ENCODE measurements at places on chromosomes 2 and 18.

GRCh38 chr18:75252136-75252535 lies 41.5 kb downstream of the TSHZ1 start:
- DNase-seq = no peak

- DNase-seq = no peak
These were observed 337.3 kb downstream of the OSR1 start for GRCh38 chr2:19021100-19021476.

DNA sequence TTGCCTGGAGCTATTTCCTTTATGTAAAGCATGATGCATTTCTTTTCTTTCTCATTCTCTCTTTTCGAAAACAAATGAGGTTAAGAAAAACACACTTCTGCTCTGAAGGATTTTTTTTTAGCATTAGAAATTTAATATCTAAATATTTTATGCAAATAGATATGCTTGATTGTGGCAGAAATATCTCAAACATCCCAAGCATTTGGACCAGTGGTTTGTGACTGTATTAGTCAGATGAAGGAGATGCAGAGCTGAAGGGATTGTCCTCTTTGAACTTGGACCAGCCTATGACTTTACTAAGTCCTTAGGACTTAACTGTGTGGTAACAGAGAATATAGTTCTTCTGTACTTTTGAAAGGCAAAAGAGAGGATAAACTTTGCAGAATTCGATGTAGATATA lies 335.9 kb upstream of the NT5C1B start:
- no peak for DNase-seq

DNA sequence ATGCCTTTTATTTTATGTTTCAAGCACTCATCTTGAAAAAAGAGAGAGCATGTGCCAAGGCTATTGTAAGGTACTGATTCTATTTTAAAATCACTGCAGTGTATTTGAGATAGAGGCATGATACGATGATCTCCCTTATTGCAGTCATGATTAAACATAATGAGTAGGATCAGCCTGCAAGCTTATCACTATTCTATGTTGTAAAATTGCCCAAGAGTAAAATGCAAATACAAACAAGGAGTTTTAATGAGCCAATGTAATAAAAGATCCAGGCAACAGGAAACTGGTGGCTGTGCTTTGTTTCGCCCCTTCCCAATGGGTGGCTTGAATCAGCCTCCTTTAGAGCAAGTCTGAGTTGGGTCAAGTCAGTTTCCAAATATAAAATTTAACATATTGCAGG lies 116.4 kb upstream of the RBMS1 start:
- DNase-seq = no peak

DNA sequence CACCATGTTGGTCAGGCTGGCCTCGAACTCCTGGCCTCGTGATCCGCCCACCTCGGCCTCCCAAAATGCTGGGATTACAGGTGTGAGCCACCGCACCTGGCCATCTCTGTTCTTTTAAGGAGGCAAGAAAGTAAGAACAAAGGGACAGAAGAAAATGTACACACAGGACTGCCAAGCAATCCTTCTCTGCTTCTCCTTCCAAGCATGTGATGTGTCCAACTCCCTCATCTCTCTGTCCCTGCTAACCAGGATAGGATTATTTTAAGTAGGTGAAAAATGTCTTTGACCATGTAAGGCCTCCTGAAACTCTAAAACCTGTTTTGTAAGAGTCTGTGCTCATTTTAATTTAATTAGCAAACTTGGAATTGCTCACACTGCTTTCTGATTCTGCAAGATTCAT lies 89.3 kb upstream of the ATL2 start:
- DNase-seq = no peak

DNA sequence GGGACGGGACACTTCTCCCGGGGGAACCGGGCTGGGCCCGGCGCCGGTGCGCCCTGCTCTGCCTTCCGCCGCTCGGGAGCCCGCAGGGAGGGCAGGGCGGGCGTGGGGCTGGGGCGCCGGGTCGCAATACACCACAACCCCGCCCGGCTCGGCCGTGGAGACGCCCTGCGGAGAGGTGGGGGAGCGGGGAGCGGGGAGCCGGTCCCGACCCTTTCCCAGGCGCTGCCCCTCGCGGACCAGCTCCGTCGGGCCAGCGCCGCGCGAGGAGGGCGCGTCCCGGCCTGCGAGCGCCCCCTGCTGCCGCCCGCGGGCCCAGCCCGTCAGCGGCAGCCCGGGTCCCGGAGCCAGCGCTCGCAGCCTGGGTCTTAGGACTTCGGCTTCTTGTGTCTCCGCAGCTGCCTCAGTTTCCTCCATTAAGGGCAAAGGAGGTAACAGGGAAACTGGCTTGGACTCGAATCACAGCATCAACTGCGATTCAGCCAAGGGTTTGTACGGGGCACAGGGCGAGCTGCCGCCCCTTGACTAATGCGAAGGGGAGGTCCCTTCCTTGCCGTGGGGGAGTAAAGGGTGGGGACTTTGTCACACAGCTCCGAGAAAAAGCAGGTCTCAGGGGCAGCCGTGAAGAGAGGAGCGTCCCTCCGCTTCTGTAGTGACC lies 635 bp upstream of the ADRA2B start:
- DNase-seq = peak; percentile 84

- no peak for DNase-seq
These were observed 95.7 kb upstream of the HS6ST1 start for GRCh38 chr2:128414351-128414750.

- no peak for DNase-seq
These were observed 544.7 kb downstream of the ZEB2 start for GRCh38 chr2:143975216-143975615.

- DNase-seq = no peak
These were observed 1668.2 kb upstream of the SLC39A10 start for GRCh38 chr2:193988784-193989183.

GRCh38 chr18:58256316-58257080 lies 212.5 kb downstream of the NEDD4L start:
- DNase-seq = no peak

GRCh38 chr2:174063492-174064092 lies 98.4 kb upstream of the SP3 start:
- no peak for DNase-seq
